Stimulated activated CD4-positive, alpha-beta T cell treated with anti-CD3 and anti-CD28 coated beads, TNF-alpha, amount 100 ng/mL, for 1 hour (primary cell): ENCODE measurements at places on chromosomes 11 and 22.

DNA sequence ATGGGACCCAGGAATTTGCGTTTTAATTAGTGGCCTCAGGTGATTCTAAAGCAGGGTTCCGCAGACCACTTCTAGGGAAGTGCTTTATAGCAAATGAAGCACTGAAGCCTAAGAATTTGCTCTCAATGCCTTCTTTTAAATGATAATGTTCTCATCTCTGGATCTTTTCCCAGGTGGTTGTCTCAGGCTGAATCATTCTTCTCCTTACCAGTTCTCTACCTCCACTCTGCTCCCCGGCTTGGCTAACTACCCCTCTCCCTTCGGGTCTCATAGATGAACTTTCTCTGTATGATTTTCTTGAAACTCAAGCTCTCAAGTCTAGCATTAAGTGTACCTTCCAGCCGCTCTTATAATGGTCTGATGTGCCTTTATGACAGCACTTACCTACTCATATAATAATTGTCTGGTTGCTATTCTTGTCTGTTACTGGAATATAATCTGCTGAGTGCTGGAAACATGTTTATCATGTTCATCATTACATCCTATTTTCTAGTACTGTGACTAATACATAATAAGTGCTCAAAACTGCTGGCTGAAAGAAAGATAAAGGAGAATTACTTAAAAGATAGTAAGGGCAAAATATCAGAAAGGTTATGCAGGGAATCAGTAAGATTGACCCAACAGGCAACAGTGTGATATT, 195.9 kb upstream of the SESN3 start:
- DNase-seq, result no peak

DNA sequence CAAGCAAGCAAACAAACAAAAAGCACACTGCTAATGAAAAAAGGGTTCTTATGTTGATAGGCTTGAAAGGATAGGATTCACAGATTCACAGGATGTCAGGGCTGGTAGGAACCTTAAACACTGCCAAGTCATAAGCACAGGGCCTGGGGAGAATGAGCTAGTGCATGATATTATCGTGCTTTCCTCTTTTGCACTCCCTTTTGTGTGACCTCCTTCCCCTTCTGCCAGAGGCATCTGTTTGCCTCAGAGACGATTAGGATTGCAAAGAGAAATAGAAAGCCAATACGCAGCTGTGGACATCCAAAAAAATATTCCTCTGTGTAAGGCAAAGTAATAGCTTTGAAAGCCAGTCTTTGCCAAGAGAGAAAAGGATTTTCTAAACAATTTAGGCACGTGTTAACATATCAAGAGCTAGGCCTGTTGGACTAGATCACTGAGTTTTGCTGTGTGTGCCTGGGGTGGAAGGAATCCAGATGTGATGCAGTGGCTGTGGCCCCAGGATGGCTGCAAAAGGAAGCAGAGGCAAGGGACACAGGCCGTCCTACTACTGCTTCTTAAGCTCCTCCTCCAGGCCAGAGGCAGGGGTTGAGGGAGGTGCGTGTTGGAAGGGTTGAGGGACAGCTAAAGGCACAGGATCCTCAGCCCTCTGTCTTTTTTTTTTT, 30.6 kb downstream of the MCHR1 start:
- no peak for DNase-seq

DNA sequence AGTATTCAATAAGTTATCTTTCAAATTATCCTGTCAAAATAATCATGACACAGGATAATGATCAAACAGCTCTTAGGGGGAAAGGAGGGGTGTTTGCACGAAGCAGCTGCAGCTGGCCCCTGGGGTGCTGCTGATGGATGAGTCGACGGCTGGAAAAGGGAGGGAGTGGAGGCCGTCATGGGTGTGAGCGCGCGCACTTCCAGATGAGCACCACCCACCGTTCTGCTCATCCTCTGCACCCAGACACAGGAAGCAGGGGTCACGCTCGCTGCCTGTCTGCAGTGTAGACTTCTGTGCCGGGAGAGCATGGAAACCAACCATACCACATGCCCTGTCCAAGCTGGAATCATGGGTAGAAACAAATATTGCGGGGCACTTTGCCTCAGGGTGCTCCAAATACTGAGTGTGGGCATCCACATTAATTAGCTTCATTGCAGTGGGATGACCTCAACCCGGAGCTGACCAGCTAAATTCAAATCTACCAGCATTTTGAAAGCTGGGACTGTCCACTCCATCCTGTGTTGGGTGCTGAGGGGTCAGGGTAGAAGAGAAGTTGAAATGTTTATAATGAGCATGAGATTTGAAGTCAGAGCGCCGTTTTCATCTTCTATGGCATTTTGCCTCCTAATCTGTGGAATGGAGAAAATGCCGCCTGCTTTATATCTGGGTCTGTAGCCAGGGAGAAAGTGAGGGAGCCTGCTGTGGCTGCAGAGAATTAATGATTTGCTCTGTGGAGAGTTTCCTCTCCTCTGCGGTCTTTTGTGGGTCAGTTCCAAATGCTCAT, 802.4 kb downstream of the TBC1D22A start:
- no peak for DNase-seq

GRCh38 chr11:46015941-46016340, 93.5 kb downstream of the LARGE2 start:
- no peak for DNase-seq

GRCh38 chr11:65586676-65587075, 8.9 kb downstream of the KCNK7 start:
- DNase-seq, result no peak

DNA sequence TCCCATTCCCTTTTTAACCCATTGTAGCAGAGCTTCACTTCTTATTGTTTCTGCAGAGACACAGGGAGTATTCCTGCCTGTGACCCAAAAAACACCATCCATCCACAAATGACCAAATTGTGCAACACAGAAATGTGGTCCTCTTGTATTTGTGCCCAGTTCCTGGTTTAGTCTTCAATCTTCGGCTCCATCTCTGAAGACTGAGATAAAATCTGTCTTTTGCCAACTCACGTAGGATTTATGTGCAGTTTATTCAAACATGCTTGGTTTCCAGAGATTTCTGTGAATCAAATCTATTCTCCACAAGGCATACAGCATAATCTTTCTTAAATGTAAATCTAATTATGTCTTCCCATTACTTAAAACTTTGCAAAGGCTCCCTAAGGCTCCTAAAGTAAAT, 307.0 kb downstream of the AASDHPPT start:
- no peak for DNase-seq

DNA sequence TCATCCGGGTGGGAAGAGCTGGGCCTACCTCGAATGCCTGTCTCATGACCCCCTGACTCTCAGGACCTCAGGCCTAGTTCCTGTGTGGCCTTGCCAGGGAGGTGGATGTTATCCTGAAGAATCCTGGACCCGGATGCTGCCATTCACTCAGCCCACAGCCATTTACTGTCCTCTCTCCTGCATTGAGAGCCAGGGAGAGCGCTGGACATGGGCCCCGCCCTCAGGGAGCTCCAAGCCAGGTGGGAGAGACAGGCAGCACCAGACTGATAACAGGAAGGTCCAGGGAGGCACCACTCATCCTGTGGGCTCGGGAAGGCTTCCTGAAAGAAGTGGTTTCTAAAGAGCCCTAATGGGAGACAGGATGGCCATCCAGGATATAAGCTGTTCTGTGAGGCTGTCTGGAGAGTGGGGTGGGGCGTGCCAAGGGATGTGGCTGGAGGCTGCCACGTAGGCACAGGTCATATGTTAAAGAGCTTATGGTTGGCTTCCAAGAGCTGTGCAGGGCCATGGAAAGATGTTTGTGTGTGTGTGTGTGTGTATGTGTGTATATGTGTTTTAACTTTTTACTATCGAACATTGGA, 8.6 kb downstream of the SERPINH1 start:
- DNase-seq, result no peak

DNA sequence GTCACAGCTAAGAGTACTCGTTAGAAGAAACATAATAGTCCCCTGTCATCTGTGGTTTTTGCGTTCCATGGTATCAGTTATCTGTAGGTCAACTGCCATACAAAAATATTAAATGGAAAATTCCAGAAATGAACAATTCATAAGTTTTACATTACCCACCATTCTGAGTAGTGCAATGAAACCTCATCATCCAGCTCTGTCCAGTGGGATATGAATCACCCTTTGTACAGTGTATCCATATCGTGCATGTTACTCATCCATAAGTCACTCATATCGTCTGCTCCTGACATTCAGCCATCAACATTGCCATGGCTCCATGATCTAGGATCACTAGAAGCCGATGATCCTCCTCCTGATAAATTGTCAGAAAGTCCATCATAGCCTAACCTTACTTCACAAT, 174.9 kb upstream of the C11orf87 start:
- no peak for DNase-seq

DNA sequence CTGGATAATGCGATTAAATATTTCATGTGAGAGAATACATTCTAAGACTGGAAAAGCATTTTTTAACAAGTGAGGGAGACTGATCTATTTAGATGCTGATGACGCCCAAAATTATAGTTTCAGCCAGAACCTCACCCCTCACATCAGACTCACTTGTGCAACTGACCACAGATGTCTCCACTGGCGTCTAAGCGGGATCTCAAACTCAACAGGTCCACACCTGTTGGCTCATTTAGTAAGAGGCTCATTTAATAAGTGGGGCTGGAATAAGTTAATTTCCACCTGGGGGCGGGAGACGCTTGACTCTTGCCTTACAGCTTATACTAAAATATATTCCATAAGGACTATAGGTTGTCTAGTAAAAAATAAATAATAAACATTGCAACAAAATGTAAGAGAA, 47.5 kb downstream of the MORC2 start:
- DNase-seq, result no peak

GRCh38 chr11:126165757-126166156, 45.7 kb downstream of the RPUSD4 start:
- no peak for DNase-seq

GRCh38 chr11:64026575-64027205, 9.0 kb upstream of the FLRT1 start:
- DNase-seq, result no peak

GRCh38 chr22:33919391-33920196, 682 bp downstream of the LARGE1 start:
- no peak for DNase-seq

DNA sequence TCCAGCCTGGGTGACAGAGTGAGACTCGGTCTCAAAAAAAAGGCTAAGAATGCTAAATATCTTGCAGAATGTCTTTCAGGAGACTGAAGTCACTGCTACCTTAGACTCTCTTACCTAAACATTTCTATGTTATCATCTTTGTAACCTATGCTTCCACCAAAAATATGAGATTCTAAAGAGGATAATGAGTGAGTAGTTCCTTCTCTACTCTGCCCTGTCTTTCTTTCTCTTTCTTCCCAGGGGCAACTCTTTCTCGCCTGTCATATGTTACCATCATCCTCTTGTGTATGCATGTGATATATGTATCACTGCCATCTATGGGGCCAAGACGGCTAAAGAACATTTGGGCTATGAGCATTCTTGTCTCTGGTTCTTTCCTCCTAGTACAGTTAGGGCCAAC, 9.0 kb upstream of the RASSF10 start:
- no peak for DNase-seq

GRCh38 chr22:44505796-44506354, 7.8 kb upstream of the RTL6 start:
- no peak for DNase-seq

- no peak for DNase-seq
Observed at GRCh38 chr11:27363576-27364117, 632 bp upstream of the CCDC34 start.

DNA sequence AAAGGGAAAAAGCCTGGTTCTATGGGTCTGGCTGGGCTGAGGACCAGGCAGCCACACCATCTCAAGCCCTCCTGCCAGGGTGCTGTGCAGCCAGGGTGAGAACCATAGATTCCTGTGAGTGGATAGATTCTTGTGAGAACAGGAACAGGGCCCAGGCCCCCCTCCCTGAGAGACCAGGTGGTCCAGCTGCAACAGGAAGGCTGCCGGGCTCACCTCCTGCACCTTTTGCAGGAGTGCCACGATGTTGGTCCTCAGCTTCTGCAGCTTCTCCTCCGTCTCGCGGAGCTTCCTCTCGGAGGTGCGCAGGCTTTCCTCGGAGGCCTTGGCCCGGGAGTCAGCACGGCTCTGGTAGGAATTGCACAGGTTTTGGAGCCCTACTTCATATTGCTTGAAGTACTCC, 40.8 kb downstream of the MORC2 start:
- no peak for DNase-seq

DNA sequence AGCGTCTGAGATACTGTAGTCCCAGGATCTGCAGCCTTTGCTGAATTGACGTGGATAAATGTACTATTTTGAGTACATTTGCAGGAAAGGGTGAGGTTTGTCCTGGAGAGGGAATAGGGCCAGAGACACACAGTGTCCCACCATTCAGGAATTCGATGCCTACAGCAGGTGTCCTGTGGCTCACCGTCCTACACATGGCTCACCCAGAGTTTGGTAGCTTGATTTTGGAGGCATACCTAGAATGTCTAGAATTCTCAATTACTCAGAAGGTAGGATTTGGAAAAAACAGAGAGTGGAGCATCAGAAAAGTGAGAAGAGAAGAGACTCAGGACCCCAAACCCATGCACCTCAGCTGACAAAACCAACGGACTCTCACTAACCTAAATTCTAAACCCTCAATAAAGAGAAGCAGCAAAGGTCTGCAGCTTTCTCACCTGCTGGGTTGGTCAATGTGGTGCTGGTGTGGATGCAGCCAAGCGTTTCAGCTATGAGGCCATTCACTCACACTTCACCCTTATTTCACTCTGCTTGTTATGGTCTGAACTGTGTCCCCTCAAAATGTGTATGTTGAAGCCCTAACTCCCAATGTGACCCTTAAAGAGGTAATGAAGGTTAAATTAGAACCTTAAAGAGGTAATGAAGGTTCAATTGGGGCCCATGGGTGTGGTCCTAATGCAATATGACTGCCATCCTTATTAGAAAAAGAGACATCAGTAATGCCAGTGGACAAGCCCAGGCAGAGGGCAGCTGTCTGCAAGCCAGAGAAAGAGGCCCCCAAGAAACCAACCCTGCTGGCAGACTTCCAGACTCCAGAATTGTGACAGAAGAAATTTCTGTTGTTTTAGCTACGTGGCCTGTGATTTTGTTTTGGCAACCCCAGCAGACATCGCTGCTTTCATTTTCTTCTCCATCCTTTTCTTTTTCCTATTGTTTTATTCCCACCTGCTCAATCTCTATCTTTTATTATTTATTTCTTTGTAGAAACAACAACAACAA, 187.8 kb downstream of the SNX19 start:
- DNase-seq, result no peak

DNA sequence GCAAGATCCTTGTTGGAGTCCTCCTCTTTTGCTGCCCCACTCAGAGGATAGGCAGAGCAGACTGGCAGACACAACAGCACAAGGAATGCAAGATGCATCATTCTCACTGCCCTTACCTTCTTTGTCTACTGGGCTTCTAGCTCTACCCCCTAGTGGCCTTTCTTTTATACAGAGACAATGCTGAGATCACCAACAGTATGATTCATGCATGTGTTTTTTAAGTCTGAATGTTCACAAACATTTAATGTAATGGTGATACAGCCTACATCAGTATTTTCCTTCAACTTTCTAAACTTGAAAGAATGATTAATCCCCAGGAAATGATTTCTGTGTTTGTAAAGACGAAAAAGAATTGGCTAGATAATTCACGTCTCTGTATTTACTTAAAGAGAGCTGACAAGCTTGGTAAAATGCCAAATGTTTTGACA, at the start of gene MMP10:
MMP10 (minus strand) TSS at position 138 of the 428 bp plus-strand sequence; CDS start at position 101, 37 bp downstream.
- no peak for DNase-seq

DNA sequence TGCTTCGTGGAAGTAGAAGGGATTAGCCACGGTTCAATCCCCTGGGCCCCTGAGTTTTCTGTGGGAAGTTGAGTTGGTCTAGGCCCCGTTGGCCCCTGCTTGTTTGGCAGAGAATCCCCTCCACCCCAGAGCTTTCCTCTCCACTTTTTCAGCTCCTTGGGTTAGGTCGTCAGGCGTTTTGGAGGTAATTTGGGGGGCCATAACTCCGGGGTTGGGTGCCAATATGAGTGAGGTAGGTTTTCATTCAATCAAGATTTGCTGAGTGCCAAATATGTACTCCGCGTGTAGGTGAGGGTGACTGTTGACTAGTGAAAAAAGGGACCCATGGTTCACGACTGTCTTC, 590 bp downstream of the ATG13 start:
- DNase-seq, result no peak
